Lung microvascular endothelial cell (primary cell): ENCODE measurements at places on chromosomes 4 and X.

GRCh38 chr4:38177035-38177546, 216.9 kb downstream of the PTTG2 start:
- peak; percentile 38 for DNase-seq

DNA sequence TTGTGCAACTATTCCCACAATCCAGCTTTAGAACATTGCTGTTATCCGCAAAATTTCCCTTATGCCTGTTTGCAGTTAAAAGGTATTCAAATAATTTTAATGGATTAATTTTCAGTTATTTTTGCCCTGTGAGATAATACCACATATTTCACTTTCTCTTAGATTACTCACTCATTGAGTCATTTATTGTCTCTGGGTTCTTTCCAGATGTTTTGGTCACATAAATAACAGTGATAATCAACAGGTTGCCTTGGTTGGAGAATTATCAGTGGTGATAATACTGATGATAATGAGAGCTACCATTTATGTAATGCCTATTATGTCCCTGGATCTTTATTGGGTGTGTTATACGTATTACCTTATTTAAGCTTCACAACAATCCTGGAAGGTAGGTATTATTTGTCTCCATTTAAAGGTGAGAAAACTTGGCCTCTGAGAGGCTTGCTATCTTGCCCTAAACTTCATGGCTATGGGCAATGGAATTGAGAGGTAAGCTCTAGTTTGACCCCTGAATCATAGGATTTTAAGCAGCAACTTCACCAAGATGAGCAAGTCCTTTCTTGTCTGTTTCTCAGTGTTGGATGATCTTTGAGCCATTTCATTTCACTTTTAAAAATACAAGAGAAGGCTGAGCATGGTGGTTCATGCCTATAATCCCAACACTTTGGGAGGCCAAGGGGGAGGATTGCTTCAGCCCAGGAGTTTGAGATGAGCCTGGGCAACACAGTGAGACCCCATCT, 87.4 kb downstream of the KIT start:
- DNase-seq = no peak

GRCh38 chr4:11415409-11416070, 13.2 kb downstream of the HS3ST1 start:
- DNase-seq = no peak

DNA sequence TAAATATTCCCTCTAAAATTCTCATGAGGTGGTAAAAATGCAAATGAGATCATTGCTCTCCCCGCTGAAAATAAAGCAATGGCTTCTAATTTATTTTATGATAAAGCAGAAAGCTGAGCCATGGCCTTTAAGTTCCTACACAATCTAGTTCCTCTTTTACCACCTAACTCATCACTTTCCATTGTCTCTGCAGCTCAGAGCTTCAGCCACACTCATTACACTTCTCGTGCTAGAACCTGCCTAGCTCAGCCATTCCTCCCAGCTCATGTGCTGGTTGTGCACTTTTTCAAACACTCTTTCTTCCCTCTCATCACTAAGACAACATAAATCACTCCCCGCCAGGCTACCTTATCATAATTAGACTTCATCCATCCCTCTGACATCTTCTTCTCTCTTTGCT, 1112.1 kb upstream of the PRKX start:
- no peak for DNase-seq

DNA sequence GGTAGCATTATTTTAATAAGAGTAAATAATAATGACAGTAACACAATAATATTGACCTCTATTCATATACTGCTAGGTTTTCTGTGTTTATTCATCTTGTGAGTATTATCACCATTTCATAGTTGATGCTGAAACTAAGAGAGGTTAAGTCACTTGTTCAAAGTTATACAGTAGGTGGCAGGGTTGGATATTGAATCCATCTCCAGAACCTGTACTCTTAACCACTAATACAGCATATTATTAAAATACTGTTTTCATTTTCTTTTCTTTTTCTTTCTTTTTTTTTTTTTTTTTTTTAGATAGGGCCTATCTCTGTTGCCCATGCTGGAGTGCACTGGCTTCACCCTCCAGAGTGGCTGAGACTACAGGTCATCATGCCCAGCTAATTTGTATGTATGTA, 7.1 kb upstream of the ELF2 start:
- DNase-seq = peak; percentile 58

GRCh38 chr4:118589471-118590055, 95.6 kb upstream of the METTL14 start:
- DNase-seq = no peak

GRCh38 chr4:24476282-24476681, 108.1 kb downstream of the DHX15 start:
- peak; percentile 42 for DNase-seq

DNA sequence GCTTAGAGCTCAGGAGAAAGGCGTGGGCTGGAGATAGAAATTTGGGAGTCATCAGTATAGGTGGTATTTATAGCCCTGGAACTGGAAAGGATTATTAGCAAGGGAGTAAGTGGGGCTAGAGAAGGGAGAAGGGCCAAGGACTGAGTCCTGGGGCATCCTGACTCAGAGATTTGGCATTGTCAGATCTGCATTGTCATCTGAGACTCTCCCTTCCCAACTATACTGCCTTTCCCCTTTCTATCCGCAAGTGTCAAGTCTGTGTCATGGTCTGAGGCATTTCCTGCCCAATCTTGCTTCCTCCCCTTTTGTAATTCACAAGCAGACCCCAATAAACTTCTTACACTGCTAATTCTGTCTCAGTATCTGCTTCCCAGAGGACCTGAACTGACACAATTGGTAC, 24.4 kb upstream of the SLC25A43 start:
- peak; percentile 23 for DNase-seq

DNA sequence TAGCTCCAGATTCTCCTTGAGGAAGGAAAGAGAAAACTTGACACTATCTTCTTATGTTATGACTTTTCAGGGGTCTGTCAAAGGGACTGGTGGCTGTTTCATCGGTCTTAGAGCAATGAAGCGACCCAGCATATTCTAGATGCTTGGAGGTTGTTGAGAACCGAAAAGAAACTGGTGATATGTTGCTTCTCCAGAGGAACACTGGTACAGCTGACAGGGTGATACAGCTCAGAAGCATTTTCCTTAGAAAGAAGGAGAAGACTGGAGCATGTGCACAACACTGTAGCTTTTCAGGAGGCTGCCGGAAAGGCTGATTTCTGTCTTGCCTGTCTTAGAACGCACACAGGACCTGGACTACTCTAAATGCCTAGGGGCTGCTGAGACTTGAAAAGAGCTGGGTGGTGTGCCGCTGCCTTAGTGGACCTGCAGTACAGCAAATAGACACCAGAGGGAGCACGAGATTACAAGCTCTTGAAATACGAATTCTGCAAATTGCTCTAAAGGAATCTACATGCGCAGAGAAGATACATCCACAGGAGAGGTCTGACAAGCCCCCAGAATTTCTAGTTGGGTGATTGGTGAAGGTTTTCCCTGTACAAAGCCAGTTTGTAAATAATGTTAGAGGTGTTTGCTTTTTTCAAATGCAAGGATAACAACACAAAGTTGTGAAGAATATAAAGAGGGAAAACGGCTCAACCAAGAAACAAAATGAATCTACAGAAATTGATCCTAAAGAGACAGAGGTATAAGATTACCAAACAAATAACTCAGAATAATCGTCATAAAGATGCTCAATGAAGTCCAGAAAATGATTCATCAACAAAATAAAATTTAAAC, 223.1 kb upstream of the DMD start:
- peak; percentile 39 for DNase-seq

DNA sequence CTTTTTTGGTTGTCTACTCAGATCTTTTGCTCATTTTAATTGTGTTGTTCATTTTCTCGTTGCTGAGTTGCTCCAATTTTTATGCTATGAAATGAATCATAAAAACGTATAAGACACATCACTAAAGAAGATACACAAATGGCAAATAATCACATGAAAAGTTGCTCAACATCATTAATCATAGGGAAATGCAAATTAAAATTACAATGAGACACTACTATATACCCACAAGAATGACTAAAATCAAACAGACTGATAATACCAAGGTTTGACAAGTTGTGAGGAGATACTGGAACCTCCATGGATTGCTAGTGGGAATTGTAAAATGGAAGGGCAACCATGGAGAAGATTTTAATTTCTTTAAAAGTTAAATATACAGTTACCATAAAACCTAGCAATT, 17.0 kb downstream of the GSTCD start:
- DNase-seq = no peak

DNA sequence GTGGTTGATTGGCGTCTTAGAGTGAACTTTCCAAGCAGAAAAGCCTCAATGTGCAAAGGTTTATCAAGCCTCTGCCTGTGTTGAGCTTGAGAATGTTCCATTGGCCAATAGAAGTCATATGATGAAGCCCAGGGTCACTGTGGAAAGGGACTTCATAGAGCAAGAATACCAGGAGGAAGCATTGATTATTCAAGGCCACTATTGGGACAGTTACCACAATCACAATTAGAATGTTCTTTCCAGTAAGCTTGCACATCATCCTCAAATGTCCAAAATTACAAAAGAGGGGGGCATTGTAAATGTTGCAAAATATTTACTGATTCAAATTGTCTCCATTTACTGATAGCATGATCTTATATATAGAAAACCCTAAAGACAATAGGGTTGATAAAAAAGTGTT, 32.9 kb upstream of the NDP start:
- no peak for DNase-seq

DNA sequence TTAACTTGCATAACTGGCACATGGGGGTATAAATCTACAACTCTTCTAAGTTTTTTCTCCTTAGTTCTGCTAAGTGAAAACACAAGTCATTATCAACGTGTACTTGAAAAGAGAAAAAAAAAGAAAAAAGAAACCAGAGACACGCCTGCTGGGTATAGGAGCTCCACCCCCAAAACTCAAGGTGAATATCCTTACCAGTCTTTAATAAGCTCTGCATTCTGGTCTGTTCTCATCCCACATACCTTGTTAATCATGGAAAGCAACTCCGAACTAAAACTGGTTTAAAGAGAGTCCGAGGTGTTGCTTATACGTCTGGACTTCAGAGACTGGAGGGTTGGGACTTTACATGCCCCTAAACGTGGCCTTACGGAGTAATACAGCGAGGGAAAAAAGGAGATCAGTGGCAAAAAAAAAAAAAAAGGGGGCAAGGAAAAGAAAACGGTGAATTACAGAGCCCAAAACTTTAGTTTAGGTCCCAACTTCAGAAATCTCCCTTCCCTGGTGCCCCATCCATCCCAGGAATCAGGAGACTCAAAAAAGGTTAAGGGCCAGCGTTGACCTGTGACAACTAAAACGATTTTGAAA, 1.0 kb downstream of the PGRMC2 start:
- DNase-seq = peak; percentile 52

- DNase-seq = no peak
Observed at GRCh38 chrX:130378024-130378669, 7.3 kb downstream of the GPR119 start.

- no peak for DNase-seq
Observed at GRCh38 chr4:98068495-98068894, 74.8 kb downstream of the STPG2 start.

DNA sequence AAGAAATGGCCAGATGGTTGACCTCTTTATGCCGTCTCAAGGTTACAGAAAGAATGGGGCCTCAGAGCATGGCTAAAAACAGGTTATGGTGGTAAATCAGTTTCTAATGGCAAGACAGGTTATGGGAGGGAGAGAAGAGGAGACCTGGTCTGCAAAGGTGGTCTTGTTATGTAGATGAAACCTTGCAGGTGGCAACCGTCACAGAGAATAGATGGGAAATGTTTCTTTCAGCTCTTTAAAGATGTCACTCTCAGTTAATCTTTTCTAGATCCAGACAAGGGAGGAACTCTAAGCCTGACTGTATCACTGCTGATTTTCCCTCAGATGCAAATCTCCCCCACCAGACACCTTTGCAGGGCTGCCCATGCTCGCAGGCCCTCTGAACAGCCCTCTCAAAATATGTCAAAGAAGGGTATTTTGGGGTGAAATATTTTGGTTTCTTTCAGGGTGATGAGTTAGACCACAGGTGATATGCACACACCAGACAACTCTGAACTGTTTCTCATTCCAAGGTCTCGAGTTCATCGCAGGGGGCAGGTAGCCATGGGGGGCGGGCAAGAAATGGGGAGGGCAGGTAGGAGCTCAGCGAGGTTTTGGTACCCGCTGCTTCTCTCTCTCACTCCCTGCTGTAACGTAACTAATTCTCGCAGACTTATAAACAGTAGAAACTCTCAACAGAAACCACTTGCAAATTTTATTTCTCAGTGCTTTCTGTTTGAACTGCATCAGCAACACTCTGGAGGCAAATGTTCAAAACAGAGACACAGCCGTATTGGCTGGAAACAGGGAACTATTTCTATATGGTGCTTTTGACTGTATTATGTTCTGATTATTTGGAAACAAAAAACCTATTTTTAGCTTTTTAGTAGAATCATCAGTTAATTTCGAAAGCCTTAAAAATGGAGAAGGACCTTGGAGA, 32.4 kb downstream of the CASP3 start:
- DNase-seq = no peak

DNA sequence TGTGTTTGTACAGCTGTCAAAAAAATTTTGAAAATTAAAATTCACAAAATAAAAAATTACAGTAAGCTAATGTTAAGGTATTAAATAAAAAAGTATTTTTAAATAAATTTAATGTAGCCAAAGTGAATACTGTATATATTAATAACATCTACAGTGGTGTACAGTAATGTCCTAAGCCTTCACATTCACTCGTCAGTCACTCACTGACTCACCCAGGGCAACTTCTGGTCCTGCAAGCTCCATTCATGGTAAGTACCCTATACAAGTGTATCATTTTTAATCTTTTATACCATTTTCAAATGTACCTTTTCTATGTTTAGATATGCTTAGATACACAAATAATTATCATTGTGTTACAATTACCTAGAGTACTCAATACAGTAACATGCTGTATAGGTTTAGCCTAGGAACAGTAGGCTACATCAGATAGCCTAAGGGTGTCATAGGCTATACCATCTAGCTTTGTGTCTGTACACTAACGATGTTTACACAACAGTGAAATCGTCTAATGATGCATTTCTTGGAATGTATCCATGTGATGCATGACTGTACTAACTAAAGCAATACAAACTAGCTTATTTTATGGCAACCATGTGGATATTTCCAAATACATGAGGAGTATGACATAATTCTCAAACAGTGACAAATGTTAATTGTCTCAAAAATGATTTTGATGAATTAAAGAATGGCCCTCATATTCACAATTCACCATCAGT, 13.7 kb downstream of the DDX60 start:
- peak; percentile 61 for DNase-seq

DNA sequence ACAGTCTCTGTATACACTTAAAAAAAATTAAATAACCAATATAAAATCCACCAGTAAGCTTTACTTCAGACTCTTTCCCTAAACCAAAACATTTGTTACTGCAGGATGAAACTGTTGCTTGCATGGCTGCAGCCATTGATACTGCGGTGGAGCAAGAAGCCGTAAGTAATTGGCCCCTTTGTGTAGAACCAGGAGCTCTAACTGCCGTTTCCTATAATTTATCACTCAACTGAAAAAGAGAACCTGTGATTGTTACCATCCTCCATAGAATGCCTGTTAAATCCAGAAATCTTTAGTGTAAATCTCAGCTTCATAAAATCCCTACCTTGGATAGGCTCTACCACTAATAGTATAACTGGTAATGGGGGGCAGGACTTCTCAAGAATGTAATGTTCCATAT, 62.6 kb downstream of the KIF4A start:
- no peak for DNase-seq

GRCh38 chrX:40091691-40092421, 5.9 kb downstream of the BCOR start:
- DNase-seq = no peak
